Renal cortex interstitium (tissue), 15 donors: ENCODE measurements at places on chromosomes 11 and 22. TPM values are rescaled to one million over a fixed set of nuclear protein-coding genes. Genes with fewer than 3 reads are reported as not detected.

DNA sequence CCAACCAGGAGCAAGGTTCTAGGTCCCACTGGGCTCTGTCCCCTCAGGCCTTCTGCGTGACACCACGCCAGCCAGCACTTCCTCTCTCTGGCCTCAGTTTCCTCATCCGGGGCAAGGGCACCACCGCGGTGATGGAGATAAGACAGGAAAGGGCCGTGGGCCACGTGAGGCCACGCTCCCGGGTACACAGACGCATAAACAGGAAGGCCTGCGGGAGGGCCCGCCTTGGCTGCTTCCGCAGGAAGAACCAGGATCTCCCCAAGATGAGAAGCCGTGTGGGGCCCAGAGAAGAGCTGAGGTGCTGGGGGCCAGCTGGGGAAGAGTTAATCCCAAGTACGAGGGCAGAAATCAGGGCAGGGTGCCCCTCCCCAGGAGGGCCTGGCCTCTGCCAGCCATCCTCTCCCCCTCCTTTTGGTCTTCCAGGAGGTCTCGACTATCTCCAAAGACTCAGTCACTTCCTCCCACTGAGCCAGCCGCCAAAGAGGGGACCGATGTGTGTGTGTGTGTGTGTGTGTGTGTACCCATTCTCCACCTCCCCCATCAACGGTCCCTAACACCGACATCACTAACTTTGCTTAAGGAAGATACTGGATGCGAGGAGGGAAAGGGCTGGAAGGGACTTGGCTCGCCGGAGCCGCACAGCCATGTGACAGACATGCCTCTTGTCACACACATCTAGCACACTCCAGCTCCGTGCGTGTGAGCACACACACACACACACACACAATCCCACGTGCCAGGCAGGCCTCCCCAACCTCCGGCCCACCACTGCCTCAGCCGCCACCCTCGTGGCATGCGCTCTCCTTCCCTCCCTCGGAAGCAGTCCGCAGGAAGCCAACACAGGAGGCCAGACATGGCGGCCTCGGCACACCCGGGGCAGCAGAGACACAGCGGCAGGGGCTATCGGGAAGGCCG lies 1.4 kb downstream of the MFNG start:
- no peak for DNase-seq

DNA sequence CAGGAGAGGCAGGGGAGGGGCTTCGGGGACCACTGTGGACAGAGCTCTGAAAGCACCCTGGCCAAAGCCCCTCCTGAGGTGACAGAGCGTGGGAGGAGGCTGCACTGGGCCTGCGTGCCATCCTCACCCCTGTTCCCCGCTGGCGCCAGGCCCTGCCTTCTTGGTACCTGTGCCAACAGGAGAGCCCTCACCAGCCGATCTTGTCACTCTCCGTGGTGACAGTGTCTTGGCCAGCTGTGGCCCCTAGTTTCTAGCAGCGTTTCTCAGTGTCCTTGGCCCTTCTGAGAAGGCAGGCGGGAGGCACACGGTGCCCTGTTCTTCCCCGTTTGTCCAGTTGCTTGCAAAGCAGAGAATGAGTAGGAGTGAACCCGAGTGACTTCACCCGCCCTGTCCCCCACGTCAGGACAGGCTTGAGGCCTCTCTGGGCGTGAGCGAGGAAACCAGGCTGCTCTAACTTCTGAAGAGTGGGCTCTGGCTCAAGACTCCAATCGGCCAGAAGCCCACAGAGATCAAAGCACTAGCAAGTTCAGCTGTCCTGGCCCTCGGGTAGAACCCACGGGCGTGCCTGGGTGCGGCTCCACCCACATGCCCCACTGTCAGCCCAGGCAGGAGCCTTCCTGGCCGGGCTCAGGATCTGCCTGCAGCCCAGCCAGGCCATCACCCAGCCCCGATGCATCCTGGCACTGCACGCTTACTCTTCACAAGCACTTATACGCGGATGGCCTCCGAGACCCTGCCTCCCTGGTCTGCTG lies 60.2 kb upstream of the EMID1 start:
- DNase-seq, result no peak

DNA sequence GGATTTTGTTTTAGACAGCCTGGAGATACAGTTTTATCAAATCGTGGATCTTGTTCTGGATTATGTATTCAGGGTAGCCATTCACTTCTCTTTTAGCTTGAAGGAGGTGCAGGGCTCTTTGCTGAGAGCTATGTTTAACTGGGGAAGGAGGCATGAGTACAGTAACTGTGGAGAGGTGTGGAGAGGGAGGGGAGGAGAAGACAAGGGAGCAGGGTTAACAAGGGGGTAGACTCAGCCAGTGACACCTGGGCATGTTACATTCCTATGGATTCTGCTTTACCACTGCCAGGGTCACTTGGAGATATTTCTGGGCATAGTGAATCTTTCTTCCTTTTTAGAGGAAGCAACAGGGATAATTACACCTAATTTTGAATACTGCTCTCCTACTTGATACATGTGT lies 536.0 kb downstream of the TMEM135 start:
- no peak for DNase-seq

GRCh38 chr11:76615950-76616349 lies 54.6 kb downstream of the LRRC32 start:
- DNase-seq, result no peak

GRCh38 chr22:27578937-27579617 lies 222.5 kb downstream of the MN1 start:
- no peak for DNase-seq

DNA sequence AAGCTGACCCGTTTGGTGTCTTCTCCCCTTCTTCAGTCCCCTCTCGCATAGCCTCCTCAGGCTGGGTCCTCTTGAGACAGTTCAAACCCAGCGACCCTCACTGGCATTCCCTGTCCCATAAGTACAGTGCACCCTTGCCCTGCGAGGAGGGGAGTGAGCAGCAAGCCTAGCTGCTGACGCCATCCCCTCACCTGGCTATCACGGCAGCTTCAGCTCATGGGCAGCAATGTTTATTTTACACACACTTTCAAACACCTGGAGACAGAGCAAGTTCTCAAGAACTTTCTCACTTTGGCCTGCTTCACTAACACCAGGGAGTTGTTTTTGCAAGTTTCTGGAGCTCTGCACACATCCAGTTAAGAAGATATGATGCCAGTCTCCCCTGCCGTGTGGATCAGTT lies 189.6 kb upstream of the E2F8 start:
- no peak for DNase-seq

DNA sequence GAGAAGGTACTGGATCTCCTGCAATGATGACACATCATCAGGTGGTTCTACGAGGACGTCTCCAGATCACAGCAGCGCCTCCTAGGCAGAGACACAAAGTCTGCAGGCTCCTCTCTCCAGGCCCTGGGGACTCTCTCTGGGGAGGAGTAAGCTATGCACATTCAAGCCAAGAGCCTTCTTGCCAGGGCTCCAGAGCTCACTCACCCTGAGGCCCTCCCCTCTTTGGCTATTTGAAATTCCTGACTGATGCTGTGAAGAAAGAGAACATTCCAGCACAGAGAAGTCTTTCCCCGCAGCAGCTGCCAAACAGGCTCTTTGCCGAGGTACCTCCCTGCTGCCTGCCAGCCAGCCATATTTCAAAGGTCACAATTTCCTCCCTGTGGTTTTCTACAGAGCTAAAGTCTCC lies 204.9 kb downstream of the CSNK2A3 start:
- DNase-seq, result peak; percentile 31

DNA sequence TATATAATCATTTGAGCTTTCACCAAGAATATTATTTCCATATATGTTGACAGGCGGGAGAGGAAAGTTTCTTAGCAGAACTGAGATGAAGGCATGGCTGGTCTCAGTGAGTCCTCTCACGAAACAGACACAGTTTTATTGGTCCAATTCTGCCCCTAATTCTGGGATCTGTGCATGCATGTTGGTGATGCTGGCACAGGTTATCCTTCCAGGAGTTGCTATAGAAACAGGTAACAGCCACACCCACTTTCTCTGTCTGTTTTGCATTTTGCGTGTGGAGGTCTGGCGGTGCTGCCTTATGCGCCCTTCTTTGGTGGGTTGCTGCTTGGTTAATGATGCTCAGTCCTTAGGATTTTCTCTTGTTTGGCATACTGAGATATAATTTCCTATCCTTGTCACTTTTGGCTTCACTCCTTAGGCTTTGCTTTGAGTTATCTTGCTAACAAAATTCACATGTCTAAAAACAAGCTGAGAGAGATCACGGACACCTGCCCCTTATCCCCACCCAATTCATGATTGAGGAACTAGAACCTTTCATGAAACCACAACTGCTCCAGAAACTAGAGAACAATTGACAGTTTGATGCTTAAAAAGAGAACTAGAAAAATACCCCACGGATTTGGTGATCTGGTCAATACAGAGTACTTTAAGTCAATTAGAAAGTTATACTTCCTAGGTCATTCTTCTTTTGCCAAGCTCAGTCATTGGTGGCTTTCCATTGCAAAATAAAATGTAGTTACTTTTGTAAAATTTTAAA lies 189.3 kb downstream of the FAT3 start:
- DNase-seq, result no peak

- DNase-seq, result no peak
Measured at GRCh38 chr11:3627291-3627690, 14.5 kb downstream of the ART5 start.

DNA sequence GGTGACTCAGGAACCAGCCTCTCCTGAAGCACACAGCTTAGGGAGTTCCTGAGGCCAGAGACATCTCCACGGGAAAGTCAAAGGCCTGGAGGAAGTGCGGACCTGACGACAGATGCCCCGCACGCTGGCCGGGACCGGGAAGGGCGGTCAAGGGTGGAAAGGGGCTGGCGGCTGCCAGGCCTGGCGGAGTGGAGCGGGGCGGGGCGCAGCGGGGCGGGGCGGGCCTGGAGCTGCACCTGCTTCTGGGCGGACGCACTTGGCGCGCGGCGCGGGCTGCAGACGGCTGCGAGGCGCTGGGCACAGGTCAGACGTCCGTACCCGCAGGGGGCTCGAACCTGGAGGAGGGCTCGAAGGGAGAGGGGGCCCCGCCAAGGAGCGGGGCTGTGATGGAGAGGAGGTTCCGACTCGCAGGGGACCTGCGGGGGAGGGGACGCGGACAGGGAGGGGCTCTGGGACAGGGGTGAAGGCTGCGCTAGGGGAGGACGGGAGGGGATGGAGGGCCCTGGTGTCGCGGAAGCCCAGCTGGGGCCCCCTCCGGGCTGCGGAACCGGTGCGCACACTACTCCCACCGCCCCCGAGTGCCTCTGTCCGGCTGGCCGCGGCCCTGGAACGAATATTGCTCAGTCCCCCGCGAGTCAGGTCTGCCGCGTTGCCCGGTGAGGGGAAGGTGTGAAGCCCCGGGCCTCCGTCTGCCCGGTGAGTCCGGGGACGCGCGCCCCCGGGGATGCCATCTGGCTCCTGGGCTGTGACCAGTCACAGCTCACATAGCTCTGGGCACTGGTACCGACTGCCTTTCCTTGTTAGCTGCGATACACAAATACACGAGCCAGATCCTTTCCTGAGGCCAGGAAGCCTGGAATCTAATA lies at the start of gene TMEM45B:
Gene TMEM45B (plus strand): TSS at position 253 of the 866 bp plus-strand sequence. CDS start 36,635 bp downstream, outside the sequence.
- peak; percentile 34 for DNase-seq

DNA sequence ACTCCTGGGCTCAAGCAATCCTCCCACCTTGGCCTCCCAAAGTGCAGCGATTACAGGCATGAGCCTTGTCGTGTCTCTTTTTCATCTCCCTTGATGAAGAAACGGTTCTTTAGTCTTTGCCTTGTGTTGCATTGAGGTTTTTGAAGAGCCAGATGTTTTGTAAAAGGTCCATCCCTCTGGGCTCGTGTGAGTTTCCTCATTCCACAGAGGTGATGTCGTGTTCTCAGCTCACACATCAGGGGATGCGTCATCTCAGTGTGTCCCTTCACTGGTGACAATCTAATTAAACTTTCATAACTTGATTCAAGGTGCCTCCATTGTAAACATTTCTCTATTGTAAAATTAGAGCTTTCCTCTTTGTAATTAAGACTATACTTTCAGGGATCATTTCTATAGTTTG lies 29.7 kb upstream of the TEF start:
- no peak for DNase-seq

DNA sequence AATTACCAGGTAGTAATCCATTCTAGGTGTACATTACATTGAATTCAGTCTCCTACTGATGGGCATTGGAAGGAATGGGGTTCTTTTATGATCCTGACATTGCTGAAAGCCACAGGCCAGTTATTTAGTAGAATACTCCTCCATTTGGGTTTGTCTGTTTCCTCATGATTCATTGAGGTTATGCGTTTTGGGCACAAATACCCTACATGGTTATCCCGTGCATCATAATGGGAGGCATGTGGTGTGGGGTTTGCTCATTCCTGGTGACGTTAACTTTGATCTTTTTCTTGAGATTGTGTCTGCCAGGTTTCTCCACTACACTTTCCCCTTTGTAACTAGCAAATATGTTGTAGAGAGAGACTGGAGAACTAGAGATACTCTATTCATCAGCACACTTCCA lies 5.5 kb downstream of the FOLR3 start:
- no peak for DNase-seq

- no peak for DNase-seq
Measured at GRCh38 chr11:102117472-102118113, 7.3 kb downstream of the YAP1 start.

GRCh38 chr11:11036848-11037732 lies 179.2 kb upstream of the ZBED5 start:
- peak; percentile 68 for DNase-seq

DNA sequence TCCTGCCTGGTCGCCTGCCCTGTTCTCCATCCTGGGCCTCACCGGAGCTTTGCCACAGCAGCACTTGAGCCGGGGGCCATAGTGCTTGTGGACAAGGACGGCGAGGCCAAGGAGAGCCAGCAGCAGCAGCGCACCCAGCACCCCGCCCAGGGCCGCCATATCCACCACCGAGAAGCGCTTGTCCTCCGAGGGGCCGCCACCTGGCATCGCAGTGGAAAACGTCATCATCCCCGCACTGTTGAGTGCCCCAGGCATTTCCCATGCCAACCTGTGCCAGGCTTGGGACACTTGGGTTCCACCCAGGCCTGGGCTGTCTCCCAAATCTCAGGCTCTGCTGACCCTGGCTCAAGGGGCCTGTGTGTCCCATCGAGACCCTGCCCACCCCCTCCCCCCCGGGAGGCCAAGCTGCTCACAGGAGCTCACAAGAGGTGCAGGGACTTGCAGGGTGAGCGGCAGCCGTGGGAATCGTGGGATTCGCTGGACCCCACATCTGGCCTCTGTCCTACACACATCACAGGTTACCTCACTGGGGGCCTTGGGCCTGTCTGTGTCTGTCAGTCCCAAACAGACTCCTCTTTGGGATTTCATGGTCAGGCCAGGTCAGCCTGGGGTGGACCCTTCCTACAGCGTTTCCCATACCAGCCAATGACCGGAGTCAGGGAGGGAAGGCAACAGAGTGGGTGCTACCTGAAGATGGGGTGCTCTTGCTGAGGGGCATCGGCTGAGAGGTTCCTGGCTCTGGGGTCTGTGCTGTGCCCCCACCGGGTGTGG lies 2.3 kb upstream of the IRF7 start:
- no peak for DNase-seq

DNA sequence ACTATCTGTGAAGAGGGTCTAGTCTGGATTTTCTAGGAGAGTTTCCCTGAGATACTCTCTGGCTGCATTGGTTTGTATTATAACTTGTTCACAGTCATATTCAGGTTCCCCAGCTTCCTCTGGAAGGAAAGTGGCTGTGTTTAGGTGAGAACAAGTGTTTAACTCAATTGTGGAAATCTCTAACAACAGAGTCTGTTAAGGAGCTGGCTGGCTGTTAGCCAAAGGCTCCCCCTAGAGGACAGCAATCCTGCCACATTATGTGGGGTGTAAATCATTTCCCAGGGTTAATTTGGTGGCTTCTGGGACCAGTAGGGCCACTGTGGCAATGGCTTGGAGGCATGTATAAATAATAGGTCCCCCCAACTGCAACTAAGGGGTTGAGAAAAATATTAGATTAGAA lies 18.4 kb downstream of the MS4A6E start:
- no peak for DNase-seq

CALCA gene
- polyA plus RNA-seq, result 18.4 TPM

FAM227A gene
- 6.7 TPM for polyA plus RNA-seq

MYBPC3 gene
- polyA plus RNA-seq, result 0.14 TPM

RIC3 gene
- 10.2 TPM for polyA plus RNA-seq
